A549 treated with GW870086 at 1 μM for 4 hours (cell line): ENCODE measurements at places on chromosomes 5 and 9. TPM values are rescaled to one million over a fixed set of nuclear protein-coding genes. Genes with fewer than 3 reads are reported as not detected.

The PTGES gene
- total RNA-seq: 172 to 205 TPM (median 174 TPM) in 5 replicates

The ST8SIA4 gene
- total RNA-seq: 0.16 to 0.68 TPM (median 0.57 TPM) in 5 replicates

The DCANP1 gene
- total RNA-seq: not detected in 5 replicates

The DEPDC1B gene
- total RNA-seq: 14.6 to 18.6 TPM (median 15.0 TPM) in 5 replicates

The STC2 gene
- total RNA-seq: 37.0 to 50.7 TPM (median 39.2 TPM) in 5 replicates

The SARDH gene
- 0.05 to 0.14 TPM (median 0.06 TPM) in 3 of 5 replicates, not detected in the others for total RNA-seq

The TEX48 gene
- not detected in 5 replicates for total RNA-seq

The ADRA1B gene
- 13.8 to 16.9 TPM (median 15.9 TPM) in 5 replicates for total RNA-seq

The CDC20B gene
- 0.09 to 0.21 TPM (median 0.10 TPM) in 4 of 5 replicates, not detected in the other for total RNA-seq
